ENCODE measurements at places on chromosomes 4 and X. TPM values are rescaled to one million over a fixed set of nuclear protein-coding genes. Genes with fewer than 3 reads are reported as not detected.

The PALLD gene
- total RNA-seq, result 46.8 TPM

The SULT1B1 gene
- total RNA-seq, result not detected

GRCh38 chr4:3252831-3253641, 4.1 kb downstream of the MSANTD1 start:
- no peak for DNase-seq

DNA sequence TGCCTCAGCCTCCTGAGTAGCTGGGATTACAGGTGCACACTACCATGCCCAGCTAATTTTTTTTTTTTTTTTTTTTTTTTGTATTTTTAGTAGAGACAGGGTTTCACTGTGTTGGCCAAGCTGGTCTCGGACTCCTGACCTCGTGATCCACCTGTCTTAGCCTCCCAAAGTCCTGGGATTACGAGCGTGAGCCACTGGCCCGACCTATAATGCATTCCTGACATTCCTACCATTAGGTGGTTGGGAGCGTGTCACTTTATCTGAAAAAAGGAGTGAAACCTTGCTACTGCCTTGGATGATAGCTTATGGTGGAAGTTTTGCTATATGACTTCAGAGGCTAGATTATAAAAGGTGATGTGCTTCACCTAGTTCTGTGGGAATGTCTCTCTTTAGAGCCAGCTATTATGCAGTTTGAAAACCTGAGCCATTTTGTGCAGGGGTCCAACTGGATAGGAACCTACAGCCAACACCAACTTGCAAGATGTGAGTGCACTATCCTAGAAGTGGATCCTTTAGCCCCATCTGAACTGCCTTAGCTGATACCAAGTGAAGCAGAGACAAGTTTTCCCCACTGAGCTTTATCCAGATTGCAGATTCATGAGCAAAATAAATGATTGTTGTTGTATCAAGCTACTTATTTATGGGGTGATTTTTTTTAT, 29.8 kb upstream of the EMCN start:
- DNase-seq, result no peak

Measured in MG63 (cell line).